ENCODE measurements at places on chromosomes 6 and 20. TPM values are rescaled to one million over a fixed set of nuclear protein-coding genes. Genes with fewer than 3 reads are reported as not detected.

CTCFL gene
- total RNA-seq, result not detected

- DNase-seq, result no peak
- H3K27ac ChIP-seq, result no peak overlapping the region
- H3K4me3 ChIP-seq, result no peak overlapping the region
- peaks cover 40% of the 10 kb centered on the region for H3K36me3 ChIP-seq
- no peaks in the 10 kb centered on the region for H3K27me3 ChIP-seq
Observed at GRCh38 chr20:37519508-37520418, 1.3 kb upstream of the NNAT start.

DNA sequence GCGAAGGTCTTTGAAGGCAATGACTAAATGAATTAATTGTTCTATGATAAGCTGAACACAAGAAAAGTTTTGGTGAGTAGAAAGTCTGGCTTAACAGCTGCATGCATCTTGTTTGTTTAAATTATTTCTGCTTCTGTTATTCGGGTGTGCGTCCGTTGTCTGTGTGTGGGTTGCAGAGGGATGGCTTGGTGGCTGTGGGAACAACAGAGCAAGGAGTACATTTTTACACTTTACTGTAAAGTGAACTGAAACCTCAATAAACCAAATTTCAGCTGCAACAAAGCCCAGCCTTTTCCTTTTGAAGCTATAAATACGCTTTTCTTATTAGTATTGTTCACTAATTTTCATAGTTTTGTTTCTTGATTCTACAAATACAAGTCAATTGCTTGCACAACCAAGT is 3.5 kb upstream of the LAMP5 start:
- no peak overlapping the region for H3K4me3 ChIP-seq
- H3K27me3 ChIP-seq, result peaks cover 51% of the 10 kb centered on the region
- H3K4me1 ChIP-seq, result no peaks in the 10 kb centered on the region
- no peak for DNase-seq

DNA sequence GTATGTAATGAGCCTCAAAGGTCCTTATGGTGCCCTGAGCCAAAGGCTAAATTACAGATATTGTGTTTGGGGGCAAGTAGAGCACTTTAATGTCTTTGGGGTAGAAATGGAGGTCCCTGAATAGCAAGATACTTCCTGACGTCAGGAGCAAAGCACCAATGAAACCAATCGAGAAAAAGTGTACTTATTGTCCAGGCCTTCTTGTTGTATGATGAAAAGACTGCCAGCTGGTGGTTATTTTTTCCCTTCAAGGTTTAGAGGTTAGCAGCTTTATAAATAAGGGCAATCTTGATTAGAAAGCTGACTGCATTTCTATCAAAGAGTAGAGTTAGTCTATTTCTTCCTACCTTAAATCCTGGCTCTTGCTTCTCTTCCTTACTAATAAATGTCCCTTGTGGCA is 76.1 kb upstream of the HSF2 start:
- H3K4me3 ChIP-seq, result peak overlapping the region; percentile 49
- H3K36me3 ChIP-seq, result no peaks in the 10 kb centered on the region
- no peak for DNase-seq
- H3K27ac ChIP-seq, result no peak overlapping the region

GRCh38 chr20:560680-561079 is 17.1 kb upstream of the CSNK2A1 start:
- no peak overlapping the region for H3K27ac ChIP-seq
- no peaks in the 10 kb centered on the region for H3K4me1 ChIP-seq
- H3K36me3 ChIP-seq, result no peaks in the 10 kb centered on the region
- H3K4me3 ChIP-seq, result no peak overlapping the region

DNA sequence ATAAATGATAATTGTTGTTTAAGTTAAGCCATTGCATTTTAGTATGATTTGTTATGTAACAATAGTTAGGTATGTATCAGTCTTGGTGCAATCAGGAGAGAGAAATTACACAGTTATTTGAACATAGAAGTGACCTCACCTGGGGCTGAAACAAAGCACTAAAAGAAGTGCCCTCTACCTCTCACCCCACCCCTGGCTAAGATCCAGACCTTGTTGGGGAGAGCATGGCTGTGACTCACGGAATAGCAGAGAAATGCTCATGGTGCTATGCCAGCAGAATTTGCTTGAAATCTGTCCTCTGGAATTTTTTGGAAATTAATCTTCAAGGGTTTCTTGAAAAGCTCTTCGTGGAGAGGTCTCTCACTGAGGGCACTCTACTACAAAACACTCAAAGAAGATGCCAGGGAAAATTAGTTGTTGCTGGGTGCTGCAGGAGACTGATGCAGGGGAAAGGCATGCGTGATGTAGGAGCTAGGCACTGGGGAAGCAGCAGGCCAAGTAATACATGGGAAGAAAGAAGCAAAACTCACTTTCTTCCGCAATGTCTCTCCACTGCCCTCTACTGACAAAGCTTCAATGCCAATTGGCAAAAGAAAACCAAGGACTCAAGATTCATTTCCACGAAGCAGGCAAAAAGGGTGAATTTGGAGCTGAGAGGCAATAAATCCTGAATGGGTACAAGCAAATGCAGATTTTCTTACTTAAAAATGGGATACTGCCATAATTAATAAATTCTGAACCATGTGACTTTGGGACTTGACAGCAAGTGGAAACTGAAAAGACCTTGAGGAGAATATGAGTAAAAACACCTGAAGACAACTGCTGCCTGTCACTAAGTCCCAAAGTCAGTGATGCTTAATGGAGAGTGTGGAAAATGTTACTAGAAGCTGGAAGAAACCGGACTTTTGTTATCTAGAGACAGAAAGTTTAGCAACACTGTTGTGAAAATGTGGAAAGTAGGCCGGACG is 136.3 kb upstream of the ZNF184 start:
- H3K27ac ChIP-seq, result no peak overlapping the region
- H3K4me3 ChIP-seq, result no peak overlapping the region
- DNase-seq, result no peak
- no peaks in the 10 kb centered on the region for H3K36me3 ChIP-seq
- H3K4me1 ChIP-seq, result peaks cover 10% of the 10 kb centered on the region

- H3K27ac ChIP-seq, result no peak overlapping the region
- no peak for DNase-seq
- peaks cover 14% of the 10 kb centered on the region for H3K4me1 ChIP-seq
Observed at GRCh38 chr6:106360989-106361430, 493 bp downstream of the CRYBG1 start.

- DNase-seq, result no peak
- H3K4me3 ChIP-seq, result no peak overlapping the region
- no peaks in the 10 kb centered on the region for H3K4me1 ChIP-seq
- H3K27me3 ChIP-seq, result no peaks in the 10 kb centered on the region
- H3K36me3 ChIP-seq, result no peaks in the 10 kb centered on the region
- no peak overlapping the region for H3K27ac ChIP-seq
Observed at GRCh38 chr6:105226598-105227294, 46.9 kb upstream of the POPDC3 start.
